ENCODE measurements at places on chromosomes 11 and 22.

DNA sequence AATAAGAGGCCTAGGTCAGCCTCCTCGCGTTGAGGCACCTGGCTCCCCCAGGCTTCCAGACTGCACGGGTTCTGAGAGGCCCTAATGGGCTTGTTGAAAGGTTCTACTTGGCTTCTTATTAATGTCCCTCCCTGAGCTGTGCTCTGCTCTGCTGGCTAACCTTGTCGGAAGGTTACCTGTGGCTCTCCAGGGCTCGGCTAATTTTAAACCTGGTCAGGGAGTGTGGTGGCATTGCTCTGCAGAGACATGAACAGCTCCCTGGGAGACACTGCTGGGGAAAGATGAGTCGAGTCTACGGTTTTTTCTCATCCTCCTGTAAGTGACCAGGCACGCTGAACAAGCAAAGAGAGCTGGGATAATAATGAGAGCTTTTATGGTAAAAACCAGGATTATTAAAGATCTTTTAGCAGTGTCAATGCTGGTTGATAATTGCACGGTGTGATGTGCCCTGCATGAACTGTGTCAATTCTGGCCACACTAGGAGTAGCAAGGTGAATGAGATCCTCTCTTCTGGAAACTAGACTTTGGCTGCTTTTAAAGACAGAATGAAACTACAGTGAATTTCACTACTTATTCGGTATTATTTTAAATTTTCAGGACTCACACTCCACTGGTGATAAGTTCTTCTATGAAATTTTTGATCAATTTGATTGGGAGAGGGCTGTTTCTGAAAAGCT, 70.7 kb downstream of the TEAD1 start:
- DNase-seq = peak; percentile 32

- no peak for DNase-seq
Observed at GRCh38 chr11:128624269-128625175, 37.2 kb upstream of the ETS1 start.

DNA sequence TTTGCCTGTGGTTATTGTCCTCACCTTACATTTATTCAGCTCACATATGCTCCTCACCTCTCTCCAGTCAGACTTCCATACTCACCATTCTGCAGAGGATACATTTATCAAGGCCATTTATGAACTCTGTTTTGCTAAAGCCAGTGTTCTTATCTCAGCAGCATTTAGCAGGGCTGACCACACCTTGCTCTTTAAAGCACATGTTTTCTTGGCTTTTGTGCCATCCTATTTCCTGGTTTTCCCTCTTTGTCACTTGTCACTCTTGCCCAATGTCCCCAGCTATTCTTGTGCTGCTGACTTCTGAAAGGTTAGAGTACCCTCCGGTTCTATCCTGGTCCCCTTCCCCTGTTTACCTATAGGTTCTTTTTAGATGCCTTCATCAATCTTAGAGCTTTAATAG, 446.6 kb downstream of the NELL1 start:
- no peak for DNase-seq

DNA sequence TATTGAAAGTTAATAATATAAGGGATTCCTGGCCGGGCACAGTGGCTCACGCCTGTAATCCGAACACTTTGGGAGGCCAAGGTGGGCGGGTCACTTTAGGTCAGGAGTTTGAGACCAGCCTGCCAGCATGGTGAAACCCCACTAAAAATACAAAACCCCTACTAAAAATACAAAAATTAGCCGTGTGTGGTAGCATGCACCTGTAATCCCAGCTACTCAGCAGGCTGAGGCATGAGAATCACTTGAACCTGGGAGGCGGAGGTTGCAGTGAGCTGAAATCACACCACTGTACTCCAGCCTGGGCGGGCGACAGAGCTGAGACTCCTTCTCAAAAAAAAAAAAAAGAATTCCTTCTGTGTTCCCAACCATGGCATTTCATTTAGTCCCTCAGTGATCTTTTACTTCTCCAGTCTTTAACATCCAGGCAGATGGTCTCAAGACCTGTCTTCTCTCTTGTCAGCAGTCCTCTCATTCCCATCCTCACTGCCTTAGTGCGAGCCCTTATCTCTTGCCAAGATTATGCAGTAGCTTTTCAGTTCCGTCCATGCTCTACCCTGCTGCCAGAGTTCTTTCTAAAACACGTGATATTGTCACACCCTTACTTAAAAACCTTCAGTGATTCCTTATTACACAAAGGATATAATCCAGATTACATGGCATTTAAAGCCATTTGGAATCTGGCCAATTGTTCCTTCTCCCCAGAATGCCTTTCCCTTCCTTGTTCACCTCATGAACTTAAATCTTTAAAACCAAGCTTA, 17.9 kb downstream of the RTN3 start:
- DNase-seq = no peak

- no peak for DNase-seq
Observed at GRCh38 chr11:47403135-47403534, 5.3 kb upstream of the SLC39A13 start.

GRCh38 chr11:859394-860131, 16.9 kb downstream of the TSPAN4 start:
- DNase-seq = peak; percentile 84

DNA sequence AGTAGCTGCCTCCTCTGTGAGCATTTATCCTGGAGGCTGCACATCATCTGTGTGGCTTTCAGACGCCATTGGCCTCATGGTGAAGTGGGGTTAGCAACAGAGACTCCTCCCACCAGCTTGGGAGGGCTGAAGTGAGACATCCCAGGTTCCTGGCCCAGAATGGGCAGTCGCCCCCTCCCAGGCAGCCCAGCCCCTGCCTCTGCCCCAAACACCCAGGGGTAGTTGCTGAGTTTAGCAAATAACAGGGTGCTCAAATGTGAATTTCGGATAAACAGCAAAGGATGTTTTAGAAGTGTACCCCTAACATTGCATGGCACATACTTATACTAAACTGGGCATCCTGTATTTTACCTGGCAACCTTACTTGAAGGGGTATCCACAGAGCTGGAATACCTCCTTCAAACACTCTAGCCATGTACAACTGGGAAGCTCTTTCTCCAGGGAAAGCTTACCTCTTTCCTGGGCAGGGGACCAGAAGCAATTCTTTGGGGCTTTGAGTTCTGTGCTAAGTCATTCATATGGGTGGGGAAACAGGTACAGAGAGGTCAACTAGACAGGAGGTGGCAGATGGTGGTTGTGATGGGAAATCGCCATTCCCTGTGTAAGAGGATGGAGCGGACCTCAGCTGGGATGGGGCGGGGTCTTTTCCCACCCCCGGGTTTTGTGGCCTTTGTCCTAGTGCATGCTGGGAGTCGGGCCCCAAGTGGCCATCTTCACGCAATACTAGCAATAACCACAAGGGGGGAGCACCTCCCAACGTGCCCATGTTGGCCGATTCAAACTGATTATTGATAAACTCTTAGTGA, 19.3 kb downstream of the MTFP1 start:
- peak; percentile 50 for DNase-seq

DNA sequence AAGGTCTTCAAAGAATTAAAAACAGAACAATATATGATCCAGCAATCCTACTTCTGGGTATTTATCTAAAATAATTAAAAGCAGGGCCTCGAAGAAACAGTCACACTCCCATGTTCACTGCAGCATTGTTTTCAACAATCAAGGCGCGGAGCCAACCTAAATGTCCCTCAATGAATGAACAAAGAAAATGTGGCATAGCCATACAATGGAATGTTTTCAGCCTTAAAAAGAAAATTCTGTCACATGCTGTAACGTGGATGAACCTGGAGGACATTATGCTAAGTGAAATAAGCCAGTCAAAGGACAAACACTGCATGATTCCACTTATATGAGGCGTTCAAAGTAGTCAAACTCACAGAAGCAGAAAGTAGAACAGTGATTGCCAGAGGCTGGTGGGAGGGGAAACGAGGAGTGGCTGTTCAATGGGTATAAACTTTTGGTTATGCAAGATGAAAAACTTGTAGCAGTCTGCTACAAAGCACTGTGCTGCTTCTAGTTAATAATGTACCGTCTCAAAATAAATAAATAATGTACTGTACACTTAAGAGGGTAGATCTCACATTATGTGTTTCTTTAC, 41.2 kb downstream of the SNX19 start:
- DNase-seq = no peak

DNA sequence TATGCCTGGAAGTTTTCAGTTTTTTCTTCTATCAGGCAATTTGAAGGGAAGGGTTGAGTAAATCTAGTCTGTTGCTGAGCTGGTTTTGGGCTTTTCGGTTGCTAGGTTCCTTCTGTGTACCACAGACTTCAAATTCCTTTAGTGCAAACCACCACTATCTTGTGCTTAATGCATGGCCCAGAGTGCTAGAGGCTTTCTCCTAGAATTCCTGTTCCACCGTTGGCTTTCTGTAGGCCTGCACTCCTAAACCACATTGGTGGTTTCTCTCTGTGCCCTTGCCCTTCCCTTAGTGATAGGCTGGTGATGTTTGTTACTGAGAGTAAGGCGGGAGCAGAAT, 47.1 kb upstream of the CTSC start:
- peak; percentile 73 for DNase-seq

DNA sequence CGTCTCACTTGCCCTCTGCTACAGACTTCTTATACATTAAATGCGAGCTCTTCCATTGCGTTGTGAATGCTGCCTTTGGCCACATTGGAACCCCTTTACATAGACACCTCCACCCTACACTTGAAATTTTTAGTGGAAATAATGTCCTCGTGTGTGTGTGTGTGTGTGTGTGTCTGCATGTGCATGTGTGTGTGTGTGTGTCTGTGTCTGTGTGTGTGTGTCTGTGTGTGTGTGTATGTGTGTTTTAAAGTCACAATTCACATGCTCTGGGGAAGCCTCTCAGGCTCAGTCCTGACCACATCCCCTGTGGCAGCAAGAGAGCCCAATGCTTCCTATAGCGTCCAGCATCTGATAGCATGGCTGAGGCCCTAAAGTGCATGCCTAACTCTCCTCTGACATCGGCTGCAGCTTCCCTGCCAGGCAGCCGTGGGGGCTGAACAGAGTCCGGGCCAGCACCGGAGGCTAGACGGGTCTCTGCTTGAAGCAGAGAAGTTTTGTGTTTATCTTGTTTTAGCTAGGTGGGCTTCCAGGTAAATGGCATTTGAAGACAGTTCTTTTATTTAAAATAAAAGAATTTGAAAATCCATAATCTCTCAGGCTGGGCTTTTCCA, 64.5 kb upstream of the EMID1 start:
- no peak for DNase-seq

GRCh38 chr11:61912530-61912898, 4.9 kb downstream of the RAB3IL1 start:
- no peak for DNase-seq

DNA sequence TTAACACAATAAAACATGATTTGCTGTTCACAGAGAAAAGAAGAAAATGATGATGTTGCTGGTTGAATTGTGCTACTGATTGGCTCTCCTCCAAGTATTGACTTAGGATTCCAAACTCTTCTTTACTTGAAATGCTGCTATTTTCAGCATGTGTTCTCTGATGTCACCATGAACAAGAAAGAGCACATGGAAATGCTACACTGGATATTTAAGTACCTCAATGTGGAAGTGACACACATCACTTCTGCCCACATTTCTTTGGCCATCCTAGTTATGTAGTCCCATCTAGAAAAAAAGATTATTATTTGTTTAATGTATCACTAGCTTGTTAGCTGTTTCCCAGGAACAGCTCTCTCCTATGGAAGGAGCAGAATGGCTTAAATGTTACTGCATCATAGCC, 27.2 kb downstream of the OR52B2 start:
- no peak for DNase-seq

GRCh38 chr11:67700141-67700540, 25.7 kb upstream of the ALDH3B2 start:
- no peak for DNase-seq

- DNase-seq = no peak
Observed at GRCh38 chr22:49413146-49413545, 414.5 kb downstream of the BRD1 start.

DNA sequence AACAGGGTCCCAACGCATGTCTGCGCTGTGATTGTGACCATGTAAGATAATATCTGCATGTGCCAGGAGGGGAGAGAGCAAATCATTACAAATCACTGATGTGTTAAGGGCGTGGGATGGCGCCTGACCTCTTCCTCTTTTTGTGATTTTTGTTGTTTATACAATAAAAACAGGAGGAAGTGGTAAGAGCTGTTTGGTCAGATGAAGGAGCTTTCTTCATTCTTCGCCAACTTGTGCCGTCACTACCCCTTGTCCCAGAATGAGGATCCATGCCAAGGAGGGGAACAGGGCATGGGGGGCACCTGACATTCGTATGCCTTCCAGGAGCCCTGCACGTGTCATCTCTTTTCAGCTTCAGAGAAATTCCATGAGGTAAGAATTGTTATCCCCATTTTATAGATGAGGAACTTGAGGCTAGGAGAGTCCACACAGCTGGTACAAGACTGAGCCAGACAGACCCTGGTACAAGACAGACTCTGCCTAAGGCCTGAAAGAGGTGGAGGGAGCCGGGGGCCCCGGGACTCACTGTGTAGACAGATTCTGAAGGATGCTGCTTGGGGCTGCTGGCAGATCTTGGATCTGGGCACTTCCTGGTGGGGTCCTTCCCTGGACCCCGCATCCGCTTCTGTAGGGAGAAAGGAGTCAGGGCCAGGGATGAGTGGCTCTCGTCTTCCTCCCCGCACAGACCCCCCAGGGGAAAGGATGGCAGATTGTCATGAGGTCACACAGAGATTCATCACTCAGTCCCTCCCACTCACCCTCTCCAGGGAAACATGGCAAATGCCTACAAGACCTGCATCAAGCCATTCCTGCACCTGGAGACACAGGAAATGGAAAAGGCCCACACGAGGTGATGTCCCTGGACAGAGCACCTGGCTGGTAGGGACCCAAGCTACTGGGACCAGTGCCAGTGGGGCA, 34.6 kb downstream of the NFAM1 start:
- DNase-seq = no peak

DNA sequence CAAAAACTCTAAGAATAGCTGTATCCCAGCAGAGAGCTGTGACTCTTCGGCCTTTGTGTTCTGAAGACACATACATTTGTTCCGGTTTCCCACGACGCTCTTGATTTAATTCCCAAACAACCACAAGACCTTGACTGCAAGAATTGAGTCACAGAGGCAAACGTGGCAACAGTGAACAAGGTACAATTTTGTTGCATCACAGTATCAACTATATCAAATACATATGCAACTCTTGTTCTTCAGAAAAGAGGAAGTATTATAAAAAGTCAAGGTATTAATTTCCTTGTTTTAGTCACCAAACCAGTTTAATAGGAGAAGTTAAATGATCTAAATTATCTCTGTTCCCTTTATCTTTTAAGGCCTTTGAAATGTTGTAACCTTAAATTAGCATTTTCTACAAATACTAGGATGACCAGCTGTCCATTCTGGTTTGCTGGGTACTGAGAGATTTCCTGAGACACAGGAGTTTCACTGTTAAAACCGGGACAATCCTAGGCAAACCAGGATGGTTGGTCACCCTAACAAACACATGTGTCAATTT, 11.1 kb downstream of the HPS5 start:
- peak; percentile 76 for DNase-seq

DNA sequence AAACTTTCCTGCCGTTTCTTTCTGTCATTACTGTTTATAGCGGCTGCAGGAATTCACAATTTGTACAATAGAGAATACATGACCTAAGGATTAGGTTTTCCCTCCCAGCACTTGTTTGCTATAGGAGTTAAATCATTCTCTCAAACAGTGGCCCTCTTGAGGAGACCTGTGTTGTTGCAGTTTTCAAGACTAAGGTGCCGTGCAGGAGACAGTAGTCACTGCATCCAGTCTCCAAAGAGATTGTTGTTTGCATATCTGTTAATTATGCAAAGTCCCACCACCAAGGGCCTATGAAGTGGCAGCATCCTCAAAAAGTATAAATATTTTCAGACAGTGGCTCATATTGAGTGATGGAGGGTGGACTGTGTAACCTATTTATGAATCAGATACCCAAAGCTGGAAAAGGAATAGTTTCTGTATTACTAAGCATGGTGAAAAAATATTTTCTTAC, 2.3 kb downstream of the PRSS23 start:
- DNase-seq = peak; percentile 71
